ENCODE measurements at places on chromosomes 5 and 9. TPM values are rescaled to one million over a fixed set of nuclear protein-coding genes. Genes with fewer than 3 reads are reported as not detected.

- DNase-seq, result no peak
Measured at GRCh38 chr5:45697201-45697600, 1.0 kb upstream of the HCN1 start.

Gene PRRT1B
- not detected for total RNA-seq

- no peak for DNase-seq
Measured at GRCh38 chr5:51302343-51302742, 80.9 kb upstream of the ISL1 start.

GRCh38 chr9:38656896-38657295 lies 36.5 kb upstream of the ANKRD18A start:
- no peak for DNase-seq

Gene HMMR
- total RNA-seq, result 95.2 TPM

- DNase-seq, result no peak
Measured at GRCh38 chr5:20601678-20602100, 613.7 kb upstream of the CDH18 start.

Gene ALDOB
- not detected for total RNA-seq

DNA sequence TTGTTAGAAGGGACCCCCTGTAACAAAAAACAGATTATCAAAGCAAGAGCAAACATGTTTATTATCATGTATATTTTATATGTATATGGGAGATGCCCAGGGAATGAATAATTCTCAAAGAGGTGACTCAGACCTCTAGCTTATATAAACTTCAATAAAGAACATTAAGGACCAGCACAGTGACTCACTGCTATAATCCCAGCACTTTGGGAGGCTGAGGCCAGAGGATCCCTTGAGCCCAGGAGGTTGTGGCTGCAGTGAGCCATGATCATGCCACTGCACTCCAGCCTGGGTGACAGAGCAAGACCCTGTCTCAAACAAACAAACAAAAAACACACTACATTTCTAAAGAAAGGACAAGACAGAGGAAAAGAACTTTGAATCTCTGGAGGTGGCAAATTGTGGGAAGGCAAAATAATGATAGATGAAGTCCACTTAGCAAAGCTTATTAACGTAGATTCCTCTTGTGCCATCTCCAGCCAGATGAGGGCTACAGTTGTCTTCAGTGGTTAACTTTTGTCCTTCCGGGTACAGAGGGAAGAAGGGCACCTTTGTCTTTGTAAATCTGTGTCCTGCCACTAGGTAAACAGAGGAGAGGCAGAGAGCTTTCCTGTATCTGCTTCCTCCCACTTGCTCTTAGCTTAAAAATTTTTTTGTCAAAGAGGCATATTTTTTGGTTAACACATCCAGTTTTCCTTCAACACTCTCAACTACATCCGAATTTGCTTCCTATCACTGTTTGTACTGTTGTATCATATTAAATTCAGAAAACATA lies 7.5 kb upstream of the RFK start:
- DNase-seq, result no peak

- DNase-seq, result no peak
Measured at GRCh38 chr5:7066471-7067235, 329.3 kb upstream of the ADCY2 start.

- peak; percentile 30 for DNase-seq
Measured at GRCh38 chr5:121949885-121950284, 11.9 kb upstream of the SRFBP1 start.

DNA sequence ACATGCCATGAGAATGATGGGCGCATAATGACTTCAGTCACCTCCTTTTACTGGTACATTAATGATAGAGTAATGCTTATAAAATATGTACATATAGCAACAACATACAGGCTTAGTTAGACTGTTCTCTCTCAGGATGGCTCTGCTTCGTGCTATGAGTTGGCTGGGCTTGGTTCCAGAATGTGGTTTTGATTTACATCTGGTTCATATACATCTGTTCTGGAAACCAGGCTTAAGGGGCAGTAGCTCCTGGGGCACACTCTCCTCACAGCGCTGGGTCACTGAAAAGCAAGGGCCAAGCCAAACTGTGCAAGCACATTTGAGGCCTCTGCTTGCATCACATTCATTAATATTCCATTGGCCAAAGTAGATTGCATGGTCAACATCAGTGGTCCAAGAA lies 44.9 kb downstream of the PCSK1 start:
- no peak for DNase-seq

Gene PIP5K1B
- 0.98 TPM for total RNA-seq

DNA sequence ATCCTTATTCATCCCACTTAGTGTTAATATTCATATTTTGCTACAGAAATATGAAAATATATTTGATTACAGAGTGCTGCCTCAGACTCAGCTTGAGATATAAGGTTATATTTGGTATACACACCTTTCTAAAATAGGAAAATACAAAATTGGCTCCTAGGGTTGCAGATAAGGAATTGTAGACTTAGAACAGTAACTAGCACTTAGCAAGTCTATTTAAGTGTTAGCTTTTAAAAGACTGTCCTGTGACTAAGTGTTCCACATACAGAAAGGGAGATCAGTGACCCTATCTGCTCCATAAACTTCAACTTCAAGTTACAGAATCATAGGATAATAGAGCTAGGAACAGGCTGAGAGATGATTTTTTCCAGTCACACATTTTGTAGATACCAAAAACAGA lies 607.0 kb downstream of the ZNF608 start:
- DNase-seq, result no peak

Measured in activated CD8-positive, alpha-beta T cell treated with anti-CD3 and anti-CD28 coated beads for 36 hours (primary cell).